ENCODE measurements at places on chromosomes 7 and 10. TPM values are rescaled to one million over a fixed set of nuclear protein-coding genes. Genes with fewer than 3 reads are reported as not detected.

UBE2H gene
- 73.8 TPM for total RNA-seq

PRPS1L1 gene
- total RNA-seq, result not detected

CPN1 gene
- total RNA-seq, result not detected

FRA10AC1 gene
- total RNA-seq, result 18.8 TPM

NCF1 gene
- total RNA-seq, result under 0.01 TPM
